ENCODE measurements at places on chromosomes 5 and 9. TPM values are rescaled to one million over a fixed set of nuclear protein-coding genes. Genes with fewer than 3 reads are reported as not detected.

GRCh38 chr5:181205761-181206649, 1.0 kb upstream of the TRIM7 start:
- no peak for DNase-seq

GRCh38 chr9:94928691-94929368, 202.3 kb downstream of the AOPEP start:
- DNase-seq: no peak

- no peak for DNase-seq
Observed at GRCh38 chr5:14250748-14251701, 107.9 kb downstream of the TRIO start.

DNA sequence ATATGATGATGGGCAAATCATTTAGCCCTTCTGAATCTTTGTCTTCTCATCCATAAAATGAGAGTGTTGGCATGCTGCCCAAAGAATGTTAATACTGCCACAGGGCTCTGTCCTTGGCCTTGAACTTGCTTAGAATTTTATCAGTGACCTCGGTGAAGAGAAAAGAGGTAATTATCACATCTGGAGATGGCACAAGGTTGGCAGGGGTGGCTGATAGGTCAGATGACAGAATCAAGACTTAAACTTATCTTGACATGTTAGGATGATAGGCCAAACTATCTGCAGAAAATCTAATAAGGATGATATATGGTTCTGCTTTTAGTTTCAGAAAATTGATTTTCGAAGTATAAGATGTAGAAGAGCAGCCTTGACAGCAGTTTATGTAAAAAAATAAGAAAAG, 599.1 kb upstream of the CLINT1 start:
- no peak for DNase-seq

- DNase-seq: no peak
Observed at GRCh38 chr5:141640698-141641097, 3.9 kb downstream of the RELL2 start.

- DNase-seq: no peak
Observed at GRCh38 chr5:82100303-82101077, 128.7 kb downstream of the ATG10 start.

DNA sequence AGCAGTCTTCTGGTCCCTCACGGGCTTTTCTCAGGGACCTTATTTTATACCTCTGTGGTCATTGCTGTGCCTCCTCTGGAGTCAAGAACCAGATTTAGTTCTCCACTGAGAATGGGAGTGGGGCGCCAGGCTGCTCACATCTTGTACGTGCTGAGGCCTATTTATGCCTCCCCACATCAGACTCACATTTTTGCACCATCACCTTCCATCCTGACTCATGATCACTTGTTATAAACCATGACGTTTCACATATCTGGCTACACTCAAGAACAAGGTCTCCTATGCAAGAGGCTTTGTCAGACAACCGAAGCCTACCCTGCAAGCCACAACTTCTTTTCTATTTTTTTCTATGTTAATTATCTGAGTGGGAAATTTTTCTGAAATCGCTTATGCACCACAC, 10.7 kb downstream of the PRUNE2 start:
- peak; percentile 21 for DNase-seq

DMRTA1 gene
- 0.41 TPM for total RNA-seq

DNA sequence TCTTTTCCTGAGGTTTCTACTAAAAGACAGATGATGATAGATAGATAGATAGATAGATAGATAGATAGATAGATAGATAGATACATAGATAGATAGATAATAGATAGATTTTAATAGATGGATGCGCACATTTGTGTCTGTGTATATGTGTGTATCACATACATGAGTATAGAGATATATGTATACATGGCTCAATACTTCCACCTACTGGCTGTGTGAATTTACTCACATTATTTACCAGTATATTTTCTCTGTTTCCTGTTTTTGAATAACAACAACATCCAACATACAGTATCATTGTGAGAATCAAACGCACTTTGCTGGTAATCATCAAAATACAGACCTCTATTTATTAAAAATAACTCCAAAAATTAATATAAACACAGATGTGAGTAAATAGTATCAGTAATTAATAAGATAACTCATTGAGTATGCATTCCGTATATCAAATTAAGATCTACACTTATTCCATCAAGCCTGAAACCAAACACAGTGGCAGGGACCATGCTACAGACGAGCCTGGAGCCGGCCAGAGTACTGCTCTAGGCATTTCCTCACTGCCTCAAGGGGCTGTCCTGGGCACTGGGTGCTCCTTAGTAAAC, 338.0 kb downstream of the SEMA5A start:
- no peak for DNase-seq

CREBRF gene
- total RNA-seq: 39.3 TPM

DNA sequence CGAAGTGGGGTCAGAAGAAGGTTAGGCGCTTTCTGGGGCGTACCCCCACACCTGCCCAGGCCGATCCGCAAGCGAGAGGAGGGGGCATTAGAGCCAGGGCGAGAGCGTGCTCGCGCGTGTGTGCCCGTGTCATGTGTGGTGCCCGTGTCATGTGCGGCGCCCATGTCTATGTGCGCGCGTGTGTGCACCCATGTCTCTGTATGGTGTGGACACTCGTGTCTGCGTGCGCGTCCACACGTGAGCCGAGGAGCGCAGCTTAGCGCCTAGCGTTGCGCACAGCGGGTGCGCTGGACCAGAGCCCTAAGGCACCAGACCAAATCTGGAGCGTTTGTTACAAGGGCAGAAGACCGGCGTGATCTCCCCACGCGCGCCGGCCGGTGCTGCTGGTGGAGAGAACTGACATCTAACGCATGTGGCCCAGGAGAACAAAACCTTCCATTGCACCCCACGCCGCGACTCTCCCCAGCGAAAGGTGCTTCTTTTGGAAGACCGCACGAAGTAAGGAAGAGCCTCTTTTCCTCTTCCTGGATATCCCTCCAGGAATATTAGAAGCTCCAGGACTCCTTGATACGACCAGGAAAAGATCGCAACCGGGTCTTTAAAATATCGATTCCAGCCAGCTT, 644 bp downstream of the NIM1K start:
- no peak for DNase-seq

DNA sequence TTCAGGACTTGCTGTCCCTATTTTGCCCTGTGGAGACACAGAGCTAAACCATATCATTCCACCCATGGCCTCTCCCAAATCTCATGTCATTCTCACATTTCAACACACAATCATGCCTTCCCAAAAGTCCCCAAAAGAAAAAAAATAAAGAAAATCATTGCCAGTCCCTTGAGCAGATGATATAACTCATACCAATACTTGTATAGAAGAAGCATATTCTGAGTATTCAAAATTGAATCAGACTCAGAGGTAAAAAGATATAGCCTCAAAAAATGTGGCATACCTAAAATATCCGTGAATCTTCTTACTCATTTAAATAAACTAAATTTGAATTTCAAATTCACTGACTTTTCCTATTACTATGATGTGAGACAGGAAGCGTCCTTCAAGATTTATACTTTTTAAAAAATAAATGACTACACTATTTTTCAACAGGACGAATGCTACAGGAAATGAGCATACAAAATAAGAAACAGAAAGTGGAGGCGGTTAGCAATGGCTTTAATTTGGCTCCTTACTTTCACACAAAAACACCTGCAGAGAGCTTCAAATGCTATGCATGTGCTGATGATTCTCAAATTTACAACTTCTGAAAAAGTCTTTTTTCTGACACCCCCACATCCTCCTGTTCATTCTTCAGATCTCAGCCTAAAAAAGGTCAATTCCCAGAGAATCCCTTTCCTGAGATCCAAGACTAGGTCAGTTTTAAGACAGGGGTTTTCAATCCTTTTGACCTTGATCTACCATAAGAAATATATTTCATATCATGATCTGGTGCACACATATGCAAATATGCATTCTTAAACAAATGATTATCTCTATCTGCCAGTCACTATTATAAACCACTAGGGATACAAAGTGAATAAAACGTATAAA, 39.6 kb upstream of the DMXL1 start:
- DNase-seq: no peak

LOX gene
- 65.2 TPM for total RNA-seq

DNA sequence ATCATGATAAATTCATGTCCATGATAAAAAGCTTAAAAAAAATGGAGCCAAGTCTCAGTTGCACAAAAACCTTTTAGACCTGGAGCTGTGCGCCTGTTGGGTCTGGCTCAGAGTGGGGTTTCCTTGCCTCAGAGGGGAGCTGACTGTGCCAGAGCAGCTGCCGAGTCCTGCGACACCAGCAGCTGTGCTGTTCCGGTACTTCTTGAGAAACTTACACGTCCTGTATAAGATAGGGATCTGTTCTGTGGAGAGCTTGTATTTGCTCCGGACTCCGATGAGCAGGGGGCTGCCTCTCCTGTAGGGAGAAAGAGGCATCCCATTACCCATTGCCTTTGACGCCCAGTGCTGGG, 28.6 kb downstream of the GFPT2 start:
- DNase-seq: no peak

DBH gene
- total RNA-seq: not detected

DNA sequence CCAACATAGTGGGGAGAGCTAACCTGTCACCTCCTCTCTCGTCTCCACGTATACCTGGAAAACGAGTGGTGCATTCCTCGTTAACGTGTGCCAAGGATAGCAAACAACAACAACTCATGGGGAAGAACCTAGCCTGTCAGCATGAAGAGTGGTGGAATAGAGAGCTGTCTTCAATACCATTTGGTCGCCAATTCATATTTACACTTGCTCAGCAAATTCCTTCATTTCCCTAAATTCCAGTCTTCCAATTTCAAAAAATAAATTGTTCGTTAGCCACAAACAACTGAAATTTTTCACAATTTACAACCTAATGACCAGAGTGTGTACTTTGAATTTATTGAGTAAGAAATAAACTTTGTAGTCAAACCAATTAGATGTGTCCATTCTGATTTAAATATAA, 344.8 kb downstream of the NTRK2 start:
- no peak for DNase-seq

- peak; percentile 78 for DNase-seq
Observed at GRCh38 chr5:180802325-180803180, at the start of gene MGAT1. Gene MGAT1, minus strand, starts transcription at chr5:180802806. Its CDS starts 9,835 bp downstream, at chr5:180792971.

LMAN2 gene
- total RNA-seq: 159 TPM

GRCh38 chr9:136328011-136328621, 777 bp downstream of the GPSM1 start:
- DNase-seq: no peak

DNA sequence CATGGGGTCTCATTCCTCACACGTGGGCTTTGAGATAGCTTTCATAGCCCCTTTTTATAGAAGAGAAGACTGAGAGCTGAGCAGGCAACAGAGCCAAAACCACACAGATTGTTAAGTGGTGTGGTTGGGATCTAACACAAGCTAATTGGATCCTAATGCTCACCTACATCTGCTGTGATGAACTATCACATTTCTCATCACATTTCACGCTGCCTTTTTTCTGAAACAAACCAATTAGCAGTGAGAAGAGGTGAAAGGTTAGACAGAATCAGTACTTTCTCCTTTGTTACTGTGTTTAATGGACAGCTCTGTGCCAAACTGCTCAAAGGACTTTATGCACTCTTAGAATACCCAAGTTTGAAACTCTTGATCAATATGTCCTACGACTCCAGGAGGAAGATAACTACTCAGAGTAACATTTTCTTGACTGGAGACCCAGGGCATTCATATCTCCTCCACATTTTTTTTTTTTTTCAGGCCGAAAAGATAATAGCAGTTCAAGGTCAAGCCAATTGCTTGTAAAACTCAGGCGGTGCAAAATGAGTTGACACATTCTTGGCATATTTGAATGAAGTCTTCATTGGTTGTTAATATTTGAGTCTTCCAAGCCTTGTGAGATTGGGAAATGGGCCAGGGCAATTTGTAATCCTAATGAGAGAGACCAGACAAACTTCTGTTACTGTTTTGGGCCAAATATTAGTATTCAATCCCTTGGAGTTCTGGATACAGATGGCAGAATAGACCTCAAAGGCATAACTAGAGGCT, 138.4 kb downstream of the KCTD16 start:
- DNase-seq: no peak

DNA sequence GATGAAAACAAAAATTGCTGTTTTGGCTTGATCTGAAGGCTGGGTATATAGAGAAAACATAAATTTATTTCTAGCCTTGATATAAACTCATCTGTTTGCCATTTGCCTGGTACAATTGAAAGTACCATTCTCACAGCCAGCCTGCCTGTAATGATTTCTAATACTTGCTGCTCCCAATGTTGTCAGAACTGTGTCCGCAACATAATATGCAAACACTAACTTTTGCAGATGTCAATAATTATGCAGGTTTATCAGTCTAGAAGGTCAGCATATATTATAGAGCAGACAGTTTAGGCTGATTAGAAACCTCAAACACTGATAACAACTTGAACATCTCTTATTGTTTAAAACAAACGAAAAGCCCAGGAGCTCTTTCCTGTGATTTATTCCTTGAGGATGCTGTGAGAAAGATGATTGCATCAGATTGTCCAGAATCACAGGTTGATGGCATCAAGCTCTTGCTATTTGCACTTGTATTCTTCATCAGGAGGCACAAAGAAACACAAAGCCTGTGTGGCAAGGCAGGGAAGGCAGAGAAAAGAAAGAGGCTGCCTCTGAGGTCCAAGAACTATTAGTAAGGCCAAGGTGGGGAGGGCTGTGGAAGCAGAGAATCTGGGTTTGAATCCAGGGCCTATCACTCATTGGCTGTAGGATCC, 21.4 kb upstream of the HMHB1 start:
- DNase-seq: no peak

DNA sequence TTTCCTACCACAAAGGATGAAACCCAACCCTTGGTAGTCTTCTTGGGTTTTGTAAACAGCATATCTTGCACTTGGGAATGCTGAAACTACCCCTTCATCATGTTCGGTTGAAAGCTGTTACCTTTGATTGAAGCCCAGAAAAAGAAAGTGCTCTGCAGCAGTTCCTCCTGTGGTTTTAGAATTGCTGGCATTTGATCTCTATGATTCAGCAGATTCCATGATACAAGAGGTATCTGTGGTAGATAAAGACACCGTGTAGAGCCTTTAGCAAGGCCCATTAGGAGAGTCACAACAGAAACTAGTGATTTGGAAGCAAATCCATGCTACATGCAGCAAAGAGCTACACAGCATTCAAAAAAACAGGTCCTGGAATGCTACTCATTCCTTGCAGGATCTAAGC, 557.0 kb downstream of the TLE1 start:
- no peak for DNase-seq

GRCh38 chr5:81912933-81913332, 58.9 kb upstream of the ATG10 start:
- no peak for DNase-seq

DNA sequence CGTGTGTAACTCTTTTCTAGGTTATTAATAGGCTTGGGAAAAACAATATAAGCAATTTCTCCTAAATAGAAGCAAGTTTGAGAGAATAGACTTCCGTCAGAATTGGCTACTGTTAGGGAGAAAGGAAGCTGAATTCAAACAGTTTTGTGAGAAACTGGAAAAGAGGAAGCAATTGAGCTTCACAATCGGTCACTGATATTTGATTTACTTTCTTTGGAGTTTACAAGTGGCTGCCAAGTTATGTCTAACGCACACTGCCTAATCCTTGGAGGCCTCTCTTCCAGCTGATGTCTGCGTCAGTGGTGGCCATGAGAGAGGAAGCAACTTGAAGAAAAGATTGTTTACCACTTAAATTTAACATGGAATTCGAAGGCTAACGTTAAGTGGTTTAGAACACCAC, 319.5 kb downstream of the ADGRV1 start:
- no peak for DNase-seq

Data from thoracic aorta (tissue), 2 donors.